ENCODE measurements at places on chromosomes 3 and 15.

DNA sequence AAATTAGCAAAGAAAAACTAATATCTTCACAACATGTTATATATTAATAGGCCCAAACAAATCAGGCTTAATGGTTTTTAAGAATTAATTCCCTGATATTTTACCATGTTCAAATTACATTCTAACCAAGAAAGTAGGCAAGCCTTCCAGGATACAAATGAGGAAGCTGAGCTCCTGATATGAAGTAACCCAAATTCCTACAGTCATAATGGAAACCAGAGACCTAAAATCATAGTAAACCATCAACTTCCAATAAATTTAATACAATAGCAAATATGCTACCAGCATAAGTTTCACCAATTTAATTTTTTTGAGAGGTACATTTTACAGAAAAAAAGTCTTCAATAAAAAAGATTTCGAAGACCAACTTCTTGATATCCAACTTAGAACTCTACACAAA is 3.8 kb downstream of the DCBLD2 start:
- DNase-seq: no peak

DNA sequence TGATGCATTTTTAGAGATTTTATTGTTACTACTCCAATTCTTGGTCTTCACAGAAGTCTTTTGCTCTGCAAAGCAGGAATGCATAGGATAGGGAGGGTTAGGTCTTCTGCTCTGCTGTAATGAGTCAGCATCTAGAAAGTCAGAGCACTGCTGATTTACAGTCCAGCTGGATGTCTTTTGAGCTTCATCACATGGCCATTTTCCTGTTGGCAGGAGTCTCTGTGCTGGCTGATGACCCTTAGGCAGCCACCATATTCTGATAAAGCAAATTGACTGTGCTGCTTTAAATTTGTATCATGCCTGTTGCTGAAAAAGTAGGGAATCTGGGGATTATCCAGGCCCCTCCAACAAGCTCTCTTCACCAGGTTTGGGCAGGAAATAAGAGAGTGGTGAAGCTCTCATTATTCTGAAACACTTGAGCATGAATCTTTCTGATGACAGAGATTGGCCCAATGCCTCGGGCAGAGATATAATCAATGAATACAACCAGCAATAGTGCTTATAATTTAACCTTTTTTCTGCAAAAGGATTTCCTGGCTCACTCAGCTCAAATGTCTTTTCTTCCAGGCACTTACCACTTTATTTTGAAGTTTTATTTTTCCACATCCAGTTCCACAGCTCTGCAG is 9.7 kb upstream of the CRBN start:
- no peak for DNase-seq

DNA sequence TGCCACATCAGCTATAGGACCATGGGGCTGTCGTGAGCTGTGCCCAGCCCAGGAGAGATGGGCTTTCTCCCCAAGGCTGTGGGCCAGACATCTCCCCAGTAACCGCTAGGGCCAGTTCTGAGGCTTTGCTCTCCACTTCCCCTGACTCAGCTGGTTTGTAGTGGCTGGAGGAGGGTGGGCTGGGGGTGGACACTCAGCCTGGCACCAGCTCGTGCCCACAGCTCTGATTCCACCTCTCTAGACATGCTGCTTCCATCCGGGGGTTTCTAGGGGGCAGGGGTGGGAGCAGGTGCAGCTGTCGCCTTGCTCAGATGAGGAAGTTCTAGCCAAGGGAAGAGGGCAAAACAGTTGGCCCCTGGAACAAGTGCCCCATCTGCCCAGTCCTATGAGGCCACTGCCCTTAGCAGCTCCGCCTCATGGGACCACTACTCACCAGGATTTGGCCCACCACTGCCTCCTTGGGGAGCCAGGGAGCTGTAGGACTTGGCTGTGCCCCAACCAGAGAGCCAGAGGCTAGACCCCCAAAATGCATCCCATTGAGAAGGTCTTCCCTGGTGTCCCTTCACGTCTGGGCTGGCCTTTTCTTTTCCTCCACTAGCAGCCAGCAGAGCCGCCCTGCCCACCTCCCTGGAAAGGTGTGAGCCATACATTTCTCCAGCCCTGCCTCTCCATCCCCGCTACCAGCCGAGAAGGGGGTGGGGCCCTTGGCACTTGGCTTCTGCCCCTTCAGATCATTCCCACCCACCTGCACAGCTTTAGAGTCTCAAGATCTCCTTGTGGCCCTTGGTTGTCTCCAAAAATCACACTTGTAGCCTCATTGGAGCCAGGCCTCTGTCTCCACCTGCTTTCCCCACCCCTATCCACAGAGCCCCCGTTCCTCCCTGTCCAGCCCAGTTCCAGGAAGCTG is 9.9 kb downstream of the GLYCTK start:
- no peak for DNase-seq

DNA sequence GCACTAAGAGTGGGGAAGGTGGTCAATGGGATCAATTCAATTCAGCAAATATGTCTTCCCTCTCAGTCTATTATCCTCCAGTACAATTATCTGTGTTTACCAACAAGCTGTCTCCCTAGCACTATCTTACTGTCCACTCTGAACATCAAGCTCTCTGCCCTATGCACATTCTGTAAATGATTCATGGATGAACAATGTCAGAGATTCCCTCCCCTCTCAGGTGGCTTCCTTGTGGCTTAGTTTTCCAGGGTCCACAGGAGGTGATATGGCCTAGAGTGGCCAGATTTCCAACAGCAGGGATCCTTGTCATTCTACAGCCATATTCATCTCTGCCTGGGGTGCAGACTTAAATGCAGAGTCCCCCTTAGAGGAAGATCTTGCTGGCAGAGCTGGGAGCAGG is 225.1 kb downstream of the UACA start:
- no peak for DNase-seq

GRCh38 chr3:81728766-81729544 is 32.5 kb downstream of the GBE1 start:
- DNase-seq: no peak

GRCh38 chr15:55248895-55249294 is 40.7 kb downstream of the RAB27A start:
- DNase-seq: no peak

- no peak for DNase-seq
Observed at GRCh38 chr3:152243301-152243711, 25.4 kb upstream of the MBNL1 start.

GRCh38 chr15:46442184-46442583 is 807.4 kb downstream of the SQOR start:
- no peak for DNase-seq

DNA sequence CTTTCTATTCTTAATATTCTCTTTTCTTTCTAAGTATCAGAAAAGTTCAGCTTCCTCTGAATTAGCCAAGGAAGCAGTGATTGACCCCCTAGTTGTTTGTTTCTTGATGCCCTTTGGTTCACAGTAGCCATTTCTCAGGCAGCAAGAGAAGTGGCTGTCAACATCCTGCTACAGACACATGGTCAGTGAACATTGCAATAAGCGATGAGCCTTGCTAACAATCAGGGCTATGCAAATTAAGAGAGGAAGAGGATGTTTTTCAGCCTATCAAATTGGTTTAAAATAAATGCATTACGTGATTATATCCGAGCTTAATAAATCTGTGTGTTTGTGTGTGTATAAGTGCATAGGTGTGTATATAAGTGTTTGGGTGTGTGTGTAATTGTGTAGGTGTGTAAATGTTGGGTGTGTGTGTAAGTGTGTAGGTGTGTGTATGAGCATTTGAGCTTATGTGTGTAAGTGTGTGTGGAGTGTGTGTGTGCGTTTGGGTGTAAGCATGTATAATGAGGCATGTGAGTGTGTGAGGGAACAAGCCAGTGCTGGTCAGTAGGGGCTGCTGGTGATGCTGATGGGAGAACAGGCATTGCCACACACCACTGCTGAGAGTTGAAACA is 78.1 kb upstream of the XCR1 start:
- no peak for DNase-seq

DNA sequence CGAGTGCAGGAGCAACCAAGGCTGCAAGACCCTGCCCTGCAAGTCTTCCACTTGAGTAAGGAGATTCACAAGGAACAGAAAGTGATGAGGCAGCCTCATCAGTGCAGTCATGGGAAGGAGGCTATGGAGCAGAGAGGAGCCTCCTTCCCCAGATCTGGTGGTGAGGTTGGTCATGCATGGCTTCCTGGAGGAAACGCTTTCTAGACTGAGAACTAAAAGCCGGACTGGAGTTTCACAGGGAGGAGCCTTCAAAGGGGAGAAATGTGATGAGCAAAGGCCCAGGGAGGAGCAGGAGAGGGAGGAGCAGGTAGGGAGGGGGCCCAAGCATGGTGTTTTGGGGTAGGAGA is 139.9 kb downstream of the SRGAP3 start:
- no peak for DNase-seq

DNA sequence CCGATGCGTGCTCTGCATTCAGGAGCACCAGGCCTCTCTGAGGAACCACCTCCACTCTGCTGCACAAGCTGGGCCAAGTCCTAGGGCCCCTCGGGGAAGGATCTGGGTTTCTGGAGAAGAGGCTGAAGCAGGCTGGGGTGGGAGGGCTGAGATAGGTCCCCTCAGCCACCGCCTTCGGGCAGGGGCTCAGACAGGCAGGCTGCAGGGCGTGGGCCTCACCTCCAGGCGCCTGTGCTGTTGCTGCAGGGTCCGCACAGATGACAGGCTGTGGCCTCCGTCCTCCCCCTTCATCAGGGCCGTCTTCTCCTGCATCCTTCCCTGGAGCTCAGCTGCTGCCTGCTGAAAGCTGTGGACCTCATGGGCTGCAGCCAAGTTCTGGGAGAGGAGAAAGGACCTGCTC is 15.2 kb downstream of the PLA2G4B start:
- DNase-seq: no peak

GRCh38 chr15:71562251-71562650 is 248.1 kb upstream of the NR2E3 start:
- DNase-seq: no peak

Data from stimulated activated CD4-positive, alpha-beta T cell treated with anti-CD3 and anti-CD28 coated beads, TNF-alpha, amount 100 ng/mL, for 1 hour (primary cell).